Stimulated activated CD4-positive, alpha-beta T cell treated with anti-CD3 and anti-CD28 coated beads, TNF-alpha, amount 100 ng/mL, for 4 hours (primary cell): ENCODE measurements at places on chromosomes 5 and 9.

GRCh38 chr5:169223595-169223953 is 77.4 kb downstream of the SLIT3 start:
- no peak for DNase-seq

GRCh38 chr5:73215891-73216610 is 43.1 kb downstream of the TMEM174 start:
- peak; percentile 30 for DNase-seq

- DNase-seq: no peak
Observed at GRCh38 chr9:126851286-126851880, 9.1 kb upstream of the ZBTB34 start.

- DNase-seq: no peak
Observed at GRCh38 chr9:104280178-104280560, 186.1 kb downstream of the SMC2 start.

DNA sequence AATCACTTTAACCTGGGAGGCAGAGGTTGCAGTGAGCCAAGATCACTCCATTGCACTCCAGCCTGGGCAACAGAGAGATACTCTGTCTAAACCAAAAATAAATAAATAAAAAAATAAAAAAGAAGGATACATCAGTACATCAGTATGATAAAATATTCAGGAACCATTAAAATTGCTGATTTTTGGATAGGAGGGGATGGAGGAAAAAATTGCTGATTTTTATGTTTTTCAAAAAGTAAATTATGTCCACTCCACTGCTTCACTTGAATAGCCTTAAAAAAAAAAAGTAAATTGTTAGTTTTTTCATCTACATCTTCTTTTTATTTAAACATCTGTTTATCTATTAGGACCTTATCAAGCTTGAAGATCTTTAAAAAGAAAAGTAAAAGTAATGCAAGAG is 7.4 kb upstream of the GAPVD1 start:
- DNase-seq: no peak

- no peak for DNase-seq
Observed at GRCh38 chr9:75039801-75040200, 11.7 kb upstream of the CARNMT1 start.

- no peak for DNase-seq
Observed at GRCh38 chr9:19550009-19550408, 141.2 kb downstream of the ACER2 start.
